ENCODE measurements at places on chromosomes 1 and 21.

GRCh38 chr1:48039088-48040054 lies 42.2 kb upstream of the TRABD2B start:
- DNase-seq, result no peak

- no peak for DNase-seq
These were observed 41.9 kb downstream of the JUN start for GRCh38 chr1:58741678-58742553.

DNA sequence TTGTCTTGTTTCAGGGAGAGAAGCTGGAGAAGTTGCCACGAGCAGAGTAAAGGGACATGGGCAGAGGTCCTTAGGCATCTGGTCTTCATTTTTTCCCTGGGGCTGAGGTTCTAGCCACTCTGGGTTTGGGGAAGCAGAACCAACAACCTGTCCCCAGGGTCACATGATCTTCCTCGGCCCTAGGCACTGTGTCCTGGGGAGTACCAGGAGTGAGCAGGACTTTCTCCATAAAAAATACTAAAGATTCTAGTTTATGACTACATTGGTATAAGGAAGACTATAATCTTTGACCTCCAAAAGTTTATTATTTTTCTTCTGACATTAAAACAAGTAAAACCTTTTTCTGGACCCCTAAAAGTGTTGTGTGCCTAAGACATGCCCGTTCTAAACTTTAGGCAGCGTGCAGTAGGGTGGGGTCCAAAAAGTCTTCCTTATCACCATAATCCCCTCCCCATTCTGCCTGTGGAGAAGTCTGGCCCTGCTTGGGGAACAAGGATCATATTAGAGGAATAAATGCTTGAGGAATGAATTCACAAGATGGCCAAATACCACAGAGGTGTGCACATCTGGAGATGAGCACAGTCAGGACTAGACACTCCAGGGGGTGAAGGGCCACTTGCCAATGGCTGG lies 19.3 kb upstream of the IGSF3 start:
- DNase-seq, result no peak

DNA sequence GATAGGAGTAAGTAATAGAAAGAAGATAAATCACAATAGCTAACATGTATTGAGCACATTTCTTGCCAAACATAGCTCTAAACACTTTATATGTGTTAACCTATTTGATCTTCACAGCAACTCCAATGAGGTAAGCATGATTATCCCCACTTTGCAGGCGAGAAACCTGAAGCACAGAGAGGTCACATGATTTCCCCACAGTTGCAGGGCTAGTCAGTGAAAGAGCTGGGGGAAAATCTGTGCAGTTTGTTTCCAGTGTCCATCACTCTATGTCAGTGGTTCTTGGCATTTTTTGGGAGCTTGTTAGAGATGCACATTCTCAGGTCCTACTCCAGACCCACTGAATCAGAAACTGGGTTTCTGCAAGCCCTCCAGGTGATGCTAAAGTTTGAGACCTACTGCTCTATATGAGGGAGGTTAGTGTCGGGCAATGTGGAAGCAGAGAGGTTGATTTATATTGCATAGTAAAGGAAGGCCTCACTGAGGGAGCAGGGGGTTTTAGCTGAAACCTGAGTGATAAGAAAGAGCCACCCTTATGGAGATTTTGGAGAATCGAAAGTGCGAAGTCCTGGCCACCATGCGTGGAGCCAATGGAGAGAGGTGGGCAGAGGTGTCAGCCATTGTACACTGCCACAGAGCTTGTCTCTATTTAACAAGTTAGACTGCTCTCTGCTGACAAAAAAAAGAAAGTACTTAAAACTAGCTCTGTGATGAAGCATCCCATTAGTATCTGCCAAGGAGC lies 20.9 kb downstream of the MCOLN3 start:
- DNase-seq, result no peak

DNA sequence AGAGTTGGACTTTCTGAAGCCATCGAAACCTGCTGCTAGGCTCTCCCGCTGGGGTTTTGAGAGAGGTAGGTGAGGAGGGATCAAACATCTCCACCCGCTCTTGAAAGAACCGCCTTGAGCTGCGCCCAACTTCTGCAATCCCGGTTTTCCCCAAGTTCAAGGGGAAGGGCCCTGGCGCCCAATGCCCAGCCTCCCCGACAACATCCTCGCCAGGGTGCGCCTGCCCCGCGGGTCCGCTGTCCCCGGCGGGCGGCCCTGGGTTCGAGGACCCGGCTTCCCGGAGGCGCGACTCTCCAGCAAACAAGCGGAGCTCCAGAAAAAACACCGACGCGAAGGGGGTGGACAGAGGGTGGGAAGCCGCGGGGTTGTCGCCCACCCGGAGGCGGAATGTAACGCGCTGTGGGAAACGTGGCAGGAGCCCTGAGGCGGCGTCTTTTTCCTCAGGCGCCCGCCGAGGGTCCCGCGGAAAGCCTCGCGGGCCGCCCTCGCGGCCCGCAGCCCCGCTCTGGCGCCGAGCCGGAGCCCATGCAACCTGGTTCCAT lies 607 bp downstream of the BTG3 start:
- DNase-seq, result no peak

GRCh38 chr1:17365293-17365692 lies 6.7 kb upstream of the PADI6 start:
- DNase-seq, result no peak

- no peak for DNase-seq
These were observed 52.8 kb downstream of the IGSF21 start for GRCh38 chr1:18160290-18160942.

DNA sequence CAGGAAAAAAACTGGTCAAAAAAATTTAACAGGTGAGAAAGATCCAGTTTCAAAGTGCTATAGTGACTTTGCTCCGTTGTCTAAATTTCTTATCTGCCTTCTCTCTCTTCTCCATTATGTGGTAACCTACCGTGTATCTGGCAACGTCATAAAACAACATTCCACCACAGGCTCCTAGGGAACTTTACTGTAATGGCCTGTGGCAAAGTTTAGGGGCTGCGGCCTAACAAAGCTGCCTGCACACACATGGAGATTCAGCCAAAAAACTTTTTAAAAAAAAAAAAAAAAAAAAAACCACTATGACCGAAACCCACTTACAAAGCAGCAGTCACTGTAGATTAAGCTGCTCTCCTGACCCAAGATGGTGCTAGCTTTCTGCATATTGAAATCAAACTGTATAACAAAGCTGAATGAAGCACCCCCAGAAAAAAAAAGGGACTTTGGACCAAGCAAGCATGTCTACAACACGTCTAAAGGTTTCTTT lies 202.6 kb downstream of the SLC45A1 start:
- DNase-seq, result no peak

- no peak for DNase-seq
These were observed 47.9 kb downstream of the GON4L start for GRCh38 chr1:155809088-155809487.

GRCh38 chr1:7586031-7586941 lies 184.8 kb upstream of the VAMP3 start:
- DNase-seq, result no peak
